ENCODE measurements at places on chromosomes 2 and 18. TPM values are rescaled to one million over a fixed set of nuclear protein-coding genes. Genes with fewer than 3 reads are reported as not detected.

The SERPINB11 gene
- not detected for total RNA-seq

The FSHR gene
- not detected for total RNA-seq

The FHL2 gene
- 326 TPM for total RNA-seq

The SLC4A3 gene
- 12.2 TPM for total RNA-seq

The PDE1A gene
- not detected for total RNA-seq

The MALL gene
- 35.7 TPM for total RNA-seq

The NGEF gene
- total RNA-seq: 4.2 TPM

The SLC14A1 gene
- total RNA-seq: not detected

The BBS5 gene
- total RNA-seq: 3.6 TPM

The GRB14 gene
- total RNA-seq: 24.1 TPM

The AGXT gene
- total RNA-seq: not detected

The CYP27C1 gene
- 0.52 TPM for total RNA-seq

The CAPN14 gene
- 0.46 TPM for total RNA-seq

The CRYBA2 gene
- not detected for total RNA-seq

The GAD1 gene
- 5.6 TPM for total RNA-seq

The ARHGAP25 gene
- total RNA-seq: not detected

The DNAJC5G gene
- total RNA-seq: not detected

The UGT1A3 gene
- total RNA-seq: not detected

The AMER3 gene
- total RNA-seq: not detected

The SPATA3 gene
- not detected for total RNA-seq

The DHRS9 gene
- total RNA-seq: 0.14 TPM

The SLC23A3 gene
- total RNA-seq: not detected

The ARHGEF33 gene
- total RNA-seq: 0.22 TPM

The LHCGR gene
- total RNA-seq: not detected

The ACKR3 gene
- not detected for total RNA-seq

The ATRAID gene
- 143 TPM for total RNA-seq

All from epithelial cell of proximal tubule (primary cell).